ENCODE measurements at places on chromosomes 16 and 17. TPM values are rescaled to one million over a fixed set of nuclear protein-coding genes. Genes with fewer than 3 reads are reported as not detected.

Gene RILP
- 16.1 TPM for total RNA-seq

Gene SSTR5
- not detected for total RNA-seq

DNA sequence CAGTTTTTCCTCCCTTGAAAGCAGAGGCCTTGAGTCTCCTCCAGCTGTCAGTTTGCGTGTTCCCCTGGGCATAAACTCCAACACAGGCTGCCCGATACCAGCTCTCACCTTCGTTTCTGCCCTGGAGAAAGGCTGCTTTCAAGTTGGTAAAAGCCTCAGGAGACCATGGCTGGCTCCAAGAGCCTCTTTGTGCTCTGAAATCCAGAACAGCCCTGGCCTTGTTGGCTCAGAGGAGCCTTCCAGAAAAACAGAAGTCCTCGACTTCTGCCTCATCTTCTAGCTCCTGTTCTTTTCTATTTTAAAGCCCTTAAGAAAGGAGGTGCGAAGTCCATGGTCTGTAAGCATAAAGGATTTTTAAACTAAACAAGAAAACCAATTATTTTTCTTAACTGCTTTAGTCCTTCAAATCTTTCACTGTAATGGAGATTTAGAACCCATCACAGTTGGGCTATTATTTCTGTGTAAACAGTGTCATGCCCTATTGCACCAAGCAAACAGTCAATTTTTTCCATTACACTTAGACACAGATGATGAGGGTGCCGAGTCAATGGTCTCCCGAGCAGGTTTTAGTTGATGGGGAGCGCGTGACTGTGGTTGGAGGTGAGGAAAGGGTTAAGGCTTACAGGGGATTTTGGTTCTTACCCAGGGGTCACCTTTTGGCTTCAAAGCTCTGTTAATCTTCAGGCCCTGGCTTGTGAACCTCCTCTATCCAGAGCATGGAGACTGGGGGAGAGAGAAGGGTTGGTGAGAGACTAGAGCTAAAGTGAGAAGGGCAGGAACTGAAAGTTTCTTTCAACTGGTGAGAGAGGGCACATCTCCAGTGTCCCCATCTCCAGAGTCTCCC lies 212.8 kb downstream of the MSI2 start:
- no peak for DNase-seq
- no peak overlapping the region for H3K27ac ChIP-seq
- no peaks in the 10 kb centered on the region for H3K36me3 ChIP-seq
- H3K4me3 ChIP-seq = no peak overlapping the region
- no peaks in the 10 kb centered on the region for H3K4me1 ChIP-seq

- no peaks in the 10 kb centered on the region for H3K27me3 ChIP-seq
- H3K36me3 ChIP-seq = no peaks in the 10 kb centered on the region
- no peaks in the 10 kb centered on the region for H3K4me1 ChIP-seq
These were observed 85.0 kb upstream of the ZNF750 start for GRCh38 chr17:82924812-82925211.

GRCh38 chr16:29023279-29024277 lies 38.7 kb downstream of the LAT start:
- no peak overlapping the region for H3K27ac ChIP-seq
- H3K4me3 ChIP-seq = no peak overlapping the region
- no peak for DNase-seq
- no peaks in the 10 kb centered on the region for H3K36me3 ChIP-seq
- no peaks in the 10 kb centered on the region for H3K4me1 ChIP-seq

Gene TSPAN10
- total RNA-seq = 0.95 TPM

DNA sequence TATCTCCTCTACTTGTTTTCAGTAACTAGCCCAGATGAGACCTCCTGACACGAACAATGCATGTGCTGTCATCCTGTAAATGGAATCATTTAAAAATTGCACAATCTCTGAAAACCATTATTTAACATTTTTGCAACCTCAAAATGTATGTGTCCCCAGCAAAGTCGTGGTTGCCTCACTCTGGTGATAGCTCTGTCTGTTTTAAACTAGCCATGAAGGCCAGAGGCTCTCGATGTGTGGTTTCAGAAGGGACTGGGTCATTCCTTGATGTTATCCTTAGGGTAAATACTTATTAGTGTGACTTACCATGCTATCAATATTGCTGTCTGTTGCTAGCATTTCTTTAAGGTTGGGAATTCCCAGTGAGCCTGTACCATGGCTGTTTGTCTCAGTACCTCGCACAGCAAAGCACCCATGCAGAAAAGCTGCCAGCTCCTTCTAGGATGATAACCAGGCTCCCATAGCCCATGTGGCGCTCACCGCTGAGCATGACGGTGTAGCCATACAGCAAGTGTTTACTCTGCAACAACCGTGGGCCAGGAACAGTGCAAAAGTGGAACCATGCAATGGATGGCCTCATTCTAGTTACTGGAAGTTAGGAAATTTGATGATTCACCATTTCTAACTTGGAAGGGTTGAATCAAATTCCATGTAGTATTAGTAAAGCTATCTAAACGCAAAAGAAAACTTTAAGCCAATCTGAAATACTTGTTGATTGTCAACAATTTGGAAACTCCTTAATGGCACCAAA lies 2.9 kb upstream of the PGS1 start:
- peak overlapping the region; percentile 7 for H3K27ac ChIP-seq
- peaks cover 17% of the 10 kb centered on the region for H3K4me1 ChIP-seq
- H3K36me3 ChIP-seq = no peaks in the 10 kb centered on the region
- no peak for DNase-seq

Gene STX1B
- 2.9 TPM for total RNA-seq

DNA sequence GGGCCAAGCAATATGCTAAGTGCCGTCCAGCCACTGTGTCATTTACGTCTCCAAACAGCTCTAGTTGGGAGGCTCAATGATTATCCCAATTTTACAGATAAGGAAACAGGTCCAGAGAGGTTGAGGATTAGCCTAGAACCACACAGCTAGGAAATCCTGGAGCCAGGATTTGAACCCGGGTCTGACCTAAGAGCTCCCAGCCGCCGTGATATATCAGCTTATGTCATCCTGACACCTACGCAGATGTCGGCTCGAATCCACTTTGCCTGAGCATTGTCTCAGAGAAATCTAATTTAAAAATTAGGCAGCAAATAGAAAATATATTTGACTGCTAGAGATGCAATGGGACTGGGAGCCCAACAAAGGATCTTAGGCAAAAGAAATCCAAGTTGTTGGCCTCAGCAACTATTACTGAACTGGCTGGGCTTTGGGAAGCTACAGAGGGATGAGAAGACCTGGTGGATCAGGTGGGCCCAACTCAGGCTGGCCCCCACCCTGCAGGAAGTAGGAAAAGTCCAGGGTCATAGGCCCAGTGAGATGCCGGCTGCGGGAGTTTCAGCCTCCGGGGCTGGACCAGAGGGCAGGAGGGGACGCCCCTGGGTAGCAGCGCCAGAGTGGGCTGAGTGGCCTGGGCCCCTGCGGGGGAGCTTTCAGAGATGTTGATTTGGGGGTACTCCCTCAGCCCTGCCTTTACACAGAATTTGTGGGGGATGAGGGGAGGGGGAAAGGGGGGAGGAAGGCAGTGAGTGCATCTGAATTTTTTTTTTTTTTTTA lies 35.1 kb upstream of the IL21R start:
- H3K4me1 ChIP-seq = peaks cover 8% of the 10 kb centered on the region
- DNase-seq = no peak
- no peak overlapping the region for H3K4me3 ChIP-seq
- peak overlapping the region; percentile 16 for H3K27ac ChIP-seq

Gene CACNG5
- total RNA-seq = not detected

DNA sequence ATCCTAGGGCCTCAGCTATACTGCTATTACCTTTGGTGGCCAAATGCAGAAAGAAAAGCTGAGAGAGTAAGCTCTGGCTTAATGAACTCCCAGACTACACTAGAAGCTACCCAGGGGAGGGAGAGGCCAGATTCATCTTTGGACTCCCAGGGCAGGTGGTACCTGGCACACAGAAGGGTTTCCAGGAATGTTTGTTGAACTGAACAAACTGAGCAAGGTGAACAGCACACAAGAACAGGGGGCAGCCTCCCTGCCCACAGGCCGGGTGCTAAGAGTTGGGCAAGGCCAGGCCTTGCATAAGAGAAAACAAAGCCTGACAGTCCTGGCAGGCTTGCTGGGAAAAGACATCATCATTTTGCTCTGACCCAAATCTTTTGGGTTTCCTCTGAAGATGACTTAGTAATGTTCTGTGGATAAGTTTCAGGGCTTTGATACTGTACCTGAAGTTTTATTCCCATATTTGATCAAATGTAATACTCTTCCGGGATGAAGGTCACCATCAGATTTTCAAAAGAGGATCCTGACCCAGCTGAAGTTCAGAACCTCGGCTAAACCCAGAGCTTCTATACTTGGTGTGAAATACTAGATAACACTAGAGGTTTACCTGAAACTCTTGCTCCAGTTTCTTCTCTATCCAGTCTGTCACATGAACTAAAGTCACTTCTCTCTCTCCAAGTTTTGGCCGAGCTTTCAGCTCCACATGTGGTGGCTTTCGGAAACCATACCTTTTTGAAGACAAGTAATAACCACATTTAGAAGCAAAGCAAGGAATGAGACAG lies 20.5 kb upstream of the ERN1 start:
- peak; percentile 82 for DNase-seq
- H3K27ac ChIP-seq = peak overlapping the region; percentile 7
- no peaks in the 10 kb centered on the region for H3K36me3 ChIP-seq
- H3K4me3 ChIP-seq = no peak overlapping the region

GRCh38 chr16:15644267-15644961 lies 1.5 kb upstream of the MARF1 start:
- DNase-seq = no peak
- H3K27me3 ChIP-seq = no peaks in the 10 kb centered on the region
- peaks cover 10% of the 10 kb centered on the region for H3K4me1 ChIP-seq
- peak overlapping the region; percentile 99 for H3K27ac ChIP-seq
- no peaks in the 10 kb centered on the region for H3K36me3 ChIP-seq

- no peaks in the 10 kb centered on the region for H3K27me3 ChIP-seq
- DNase-seq = peak; percentile 58
- no peaks in the 10 kb centered on the region for H3K4me1 ChIP-seq
- no peaks in the 10 kb centered on the region for H3K36me3 ChIP-seq
These were observed 825 bp downstream of the BLMH start for GRCh38 chr17:30290696-30291542.

GRCh38 chr17:45258981-45259380 lies 2.9 kb downstream of the SPATA32 start:
- H3K27me3 ChIP-seq = no peaks in the 10 kb centered on the region
- no peak overlapping the region for H3K4me3 ChIP-seq
- H3K4me1 ChIP-seq = no peaks in the 10 kb centered on the region
- no peak overlapping the region for H3K27ac ChIP-seq

DNA sequence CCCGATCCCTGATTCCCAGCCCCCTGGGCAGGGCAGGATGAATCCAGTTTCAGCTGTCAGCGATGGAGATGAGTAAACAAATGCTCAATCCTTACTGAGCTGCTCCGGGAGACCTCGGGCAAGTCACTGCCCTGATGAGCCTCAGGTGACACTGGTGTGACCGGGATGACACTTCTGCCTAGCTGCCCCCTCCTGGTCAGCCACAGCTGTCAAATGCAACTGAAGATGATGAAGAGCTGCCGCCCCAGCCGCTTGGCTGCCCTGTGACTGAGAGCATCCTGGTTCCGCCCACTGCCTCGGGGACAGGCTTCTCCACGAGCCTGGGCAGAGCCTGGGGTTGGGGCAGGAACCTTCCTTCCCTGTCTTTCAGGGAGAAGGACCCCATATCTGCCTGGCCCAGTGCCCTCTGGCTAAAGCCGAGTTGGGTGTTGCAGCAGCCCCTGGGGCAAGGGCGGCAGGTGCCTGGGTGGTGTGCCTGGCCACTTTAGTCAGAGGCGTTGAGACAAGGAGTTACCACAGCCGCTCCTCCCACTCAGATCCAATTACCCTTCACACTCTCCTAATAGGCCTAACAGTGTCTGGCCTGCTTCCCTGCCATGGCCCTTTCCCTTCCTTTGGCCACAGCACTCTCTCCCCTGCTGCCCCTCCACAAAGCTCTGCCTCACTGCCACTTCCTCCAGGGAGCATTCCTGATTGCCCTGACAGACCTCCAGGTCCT lies 5.5 kb downstream of the CCL17 start:
- no peak for DNase-seq
- no peak overlapping the region for H3K27ac ChIP-seq
- H3K27me3 ChIP-seq = no peaks in the 10 kb centered on the region
- H3K4me3 ChIP-seq = no peak overlapping the region

DNA sequence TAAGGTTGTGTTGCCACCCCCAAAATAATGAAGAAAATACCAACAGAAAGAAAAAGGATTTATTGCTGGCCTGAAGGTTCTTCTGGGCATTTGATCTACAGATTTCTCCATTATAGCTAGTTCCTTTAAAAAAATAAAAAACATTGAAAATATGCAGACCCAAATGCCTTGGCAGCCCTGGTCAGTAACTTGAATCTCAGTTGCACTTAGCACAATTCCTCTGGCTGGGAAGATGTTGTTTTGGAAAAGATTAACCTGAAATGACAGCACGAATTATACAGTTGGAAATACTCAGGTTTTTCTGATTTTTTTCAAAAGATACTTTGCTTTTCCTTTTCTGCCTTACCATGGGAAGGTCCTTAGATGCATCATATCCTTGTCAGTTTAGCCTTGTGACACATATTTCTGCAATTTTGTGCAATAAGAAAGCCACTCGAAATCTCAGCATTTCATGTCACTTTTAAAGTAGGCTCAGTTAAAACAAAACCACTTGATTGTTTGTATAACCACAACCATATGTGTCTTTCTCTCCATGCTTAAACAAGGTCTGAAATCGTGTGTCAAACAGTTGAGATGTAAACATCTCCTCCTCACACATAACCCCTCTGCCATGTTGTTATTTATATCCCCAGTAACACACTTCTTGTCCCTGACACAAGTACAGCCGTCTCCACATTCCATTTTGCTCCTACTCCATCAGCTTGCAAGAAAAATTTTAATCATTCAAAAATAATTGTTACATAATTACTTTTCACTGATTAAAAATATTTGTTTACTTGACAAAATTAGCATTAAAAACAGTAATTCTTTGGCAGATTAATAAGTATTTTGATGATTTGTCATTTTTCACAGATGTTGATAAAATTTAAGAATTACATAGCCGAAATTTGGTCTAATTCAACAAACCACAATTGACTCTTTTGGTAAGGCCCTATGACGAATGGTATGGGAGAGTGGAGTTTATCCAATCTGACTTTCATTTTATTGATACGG lies 61.1 kb downstream of the SIAH1 start:
- H3K4me1 ChIP-seq = no peaks in the 10 kb centered on the region
- H3K27me3 ChIP-seq = no peaks in the 10 kb centered on the region
- no peak for DNase-seq

- H3K36me3 ChIP-seq = no peaks in the 10 kb centered on the region
- no peak overlapping the region for H3K4me3 ChIP-seq
- H3K27me3 ChIP-seq = no peaks in the 10 kb centered on the region
- H3K4me1 ChIP-seq = peaks cover 6% of the 10 kb centered on the region
- H3K27ac ChIP-seq = no peak overlapping the region
These were observed 8.7 kb upstream of the KAT7 start for GRCh38 chr17:49779739-49780231.

GRCh38 chr16:709566-710499 lies 4.2 kb upstream of the FBXL16 start:
- no peaks in the 10 kb centered on the region for H3K36me3 ChIP-seq
- no peak overlapping the region for H3K4me3 ChIP-seq
- no peak overlapping the region for H3K27ac ChIP-seq

GRCh38 chr17:2057760-2058585 lies 3.1 kb downstream of the HIC1 start:
- no peaks in the 10 kb centered on the region for H3K36me3 ChIP-seq
- H3K4me3 ChIP-seq = no peak overlapping the region
- H3K27ac ChIP-seq = peak overlapping the region; percentile 71
- no peak for DNase-seq
- peaks cover 33% of the 10 kb centered on the region for H3K4me1 ChIP-seq

- H3K4me3 ChIP-seq = no peak overlapping the region
- no peak for DNase-seq
- H3K36me3 ChIP-seq = no peaks in the 10 kb centered on the region
- no peak overlapping the region for H3K27ac ChIP-seq
These were observed 379.7 kb upstream of the EEF2KMT start for GRCh38 chr16:5477251-5477650.

- DNase-seq = no peak
- no peaks in the 10 kb centered on the region for H3K4me1 ChIP-seq
These were observed 1.5 kb downstream of the SP2 start for GRCh38 chr17:47897561-47897960.

All from right lobe of liver (tissue), 6 donors.